ENCODE measurements at places on chromosomes 1 and 21. TPM values are rescaled to one million over a fixed set of nuclear protein-coding genes. Genes with fewer than 3 reads are reported as not detected.

- no peak for DNase-seq
Observed at GRCh38 chr1:152397474-152397873, 16.6 kb downstream of the CRNN start.

DNA sequence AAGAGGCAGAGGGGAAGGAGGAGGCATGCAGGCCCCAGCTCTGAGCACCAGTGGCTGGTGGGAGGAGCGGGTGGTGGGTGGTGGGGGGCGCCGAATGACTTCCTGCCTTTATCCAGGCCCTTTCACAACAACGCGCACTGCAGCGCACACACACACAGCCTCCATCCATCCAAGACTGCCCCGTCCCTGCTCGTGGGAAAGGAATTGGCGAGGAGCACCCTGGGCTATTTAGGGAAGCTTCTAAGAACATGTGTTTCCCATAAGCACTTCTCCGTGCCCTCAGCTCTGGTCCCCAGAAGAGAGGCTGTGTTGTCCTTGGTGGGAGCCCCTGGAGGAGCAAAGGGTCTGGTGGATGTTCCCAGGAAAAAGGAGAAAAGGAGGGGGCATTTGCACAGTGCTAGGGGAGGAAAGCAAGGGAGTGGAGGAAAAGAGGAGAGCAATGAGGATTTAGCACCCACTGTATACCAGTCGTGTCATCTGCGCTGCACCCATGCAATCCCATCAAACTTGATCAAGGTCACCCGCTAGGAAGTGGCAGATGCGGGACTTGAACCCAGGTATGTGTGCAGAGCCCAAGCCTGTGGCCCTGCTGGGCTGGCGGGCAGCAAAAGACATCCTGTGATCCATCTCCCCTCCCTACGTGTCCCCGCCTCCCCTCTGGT lies 28.1 kb downstream of the EPHA2 start:
- no peak for DNase-seq

DNA sequence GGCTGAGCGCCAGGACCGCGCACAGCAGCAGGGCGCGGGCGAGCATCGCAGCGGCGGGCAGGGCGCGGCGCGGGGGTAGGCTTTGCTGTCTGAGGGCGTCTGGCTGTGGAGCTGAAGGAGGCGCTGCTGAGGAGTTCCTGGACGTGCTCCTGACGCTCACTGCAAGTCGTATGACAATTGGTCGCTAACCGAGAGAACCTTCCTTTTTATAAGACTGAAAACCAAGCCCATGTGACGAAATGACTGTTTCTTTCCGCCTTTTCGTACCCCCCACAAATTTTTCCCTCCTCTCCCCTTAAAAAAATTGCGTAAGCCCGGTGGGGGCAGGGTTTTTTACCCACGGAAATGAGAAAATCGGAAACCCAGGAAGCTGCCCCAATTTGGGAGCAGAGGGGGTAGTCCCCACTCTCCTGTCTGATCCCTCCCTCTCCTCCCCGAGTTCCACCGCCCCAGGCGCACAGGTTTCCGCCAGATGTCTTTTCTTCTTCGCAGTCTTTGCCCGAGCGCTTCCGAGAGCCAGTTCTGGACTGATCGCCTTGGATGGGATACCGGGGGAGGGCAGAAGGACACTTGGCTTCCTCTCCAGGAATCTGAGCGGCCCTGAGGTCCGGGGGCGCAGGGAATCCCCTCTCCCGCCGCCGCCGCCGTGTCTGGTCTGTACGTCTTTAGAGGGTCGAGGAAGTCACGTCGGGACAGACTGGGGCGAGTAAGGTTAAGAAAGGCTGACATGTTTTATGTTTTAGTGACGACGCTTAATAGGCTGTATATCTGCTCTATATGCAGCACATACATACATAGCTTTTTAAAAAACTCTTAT lies at the start of gene PTGS2:
TSS of gene PTGS2 (minus strand) at position 179 of the 817 bp plus-strand sequence. CDS start at position 46, 133 bp downstream.
- DNase-seq, result peak; percentile 78

The LCA5L gene
- 1.0 TPM for total RNA-seq

- DNase-seq, result no peak
Observed at GRCh38 chr1:178818416-178818815, 52.5 kb downstream of the ANGPTL1 start.

The CLCA4 gene
- 1,175 TPM for total RNA-seq

GRCh38 chr1:168138134-168138533 lies 1.4 kb upstream of the GPR161 start:
- no peak for DNase-seq

GRCh38 chr1:100265562-100265930 lies 470 bp upstream of the RTCA start:
- DNase-seq, result no peak
